ENCODE measurements at places on chromosomes 3 and 15.

DNA sequence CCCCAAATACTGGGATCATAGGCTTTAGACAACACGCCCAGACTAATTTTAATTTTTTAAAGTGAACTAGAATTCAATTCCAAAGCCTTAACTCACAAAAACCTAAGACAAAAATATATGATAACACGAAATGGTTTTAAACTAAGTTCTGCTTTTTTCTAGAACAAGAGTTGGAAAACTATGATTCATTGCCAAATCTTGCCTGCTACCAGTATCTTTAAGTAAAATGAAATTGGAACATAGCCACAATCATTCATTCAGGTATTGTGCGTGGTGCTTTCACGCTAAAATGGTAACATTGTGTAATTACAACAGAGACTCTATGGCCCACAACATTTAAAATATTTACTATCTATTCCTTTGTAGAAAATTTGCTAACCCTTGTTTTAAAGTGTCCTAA lies 488.0 kb upstream of the ZNF385D start:
- DNase-seq = no peak

DNA sequence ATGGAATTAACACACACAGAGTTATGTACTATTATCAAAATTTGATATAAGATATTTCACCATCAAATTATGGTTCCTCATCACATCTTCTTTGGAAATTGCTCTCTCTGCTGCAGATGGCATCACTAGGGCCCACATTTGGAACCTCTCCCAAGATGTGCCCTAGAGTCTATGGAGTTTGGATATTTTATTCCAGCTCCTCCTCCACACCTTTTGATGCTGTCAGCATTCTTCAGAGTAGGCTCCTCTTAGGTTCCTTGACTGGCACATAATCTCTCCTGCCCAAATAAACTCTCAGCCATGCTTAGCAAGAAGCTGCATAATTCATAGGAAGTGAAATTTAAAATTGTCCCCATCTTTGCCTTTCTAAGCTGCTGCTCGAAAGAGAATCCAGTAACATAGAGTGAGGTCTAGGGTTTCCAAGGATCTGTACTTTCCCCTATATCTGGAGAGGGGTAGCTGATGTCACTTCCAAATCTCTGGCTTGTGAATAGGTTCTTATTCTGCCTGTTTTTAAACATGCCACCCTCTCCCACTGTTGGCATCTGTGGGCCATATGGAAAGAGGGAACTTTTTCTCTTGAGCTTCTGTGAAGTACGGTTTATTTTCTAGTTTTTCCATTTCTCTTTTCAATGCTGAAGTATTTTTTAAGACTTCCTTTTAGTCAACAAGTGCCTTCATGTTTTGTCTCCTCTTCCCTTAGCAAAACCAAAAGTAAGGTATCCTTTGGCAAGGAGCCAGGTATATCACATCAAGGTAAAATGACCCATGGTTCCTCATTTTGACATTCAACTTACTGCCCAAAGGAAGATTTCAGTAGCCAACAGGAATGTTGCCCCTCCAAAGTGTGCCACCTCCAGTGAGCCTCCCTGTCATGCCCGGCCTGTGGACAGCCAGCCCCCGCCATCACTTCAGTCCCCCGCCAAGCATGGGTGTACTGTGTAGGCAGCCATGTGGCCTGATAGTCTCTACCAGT lies 75.3 kb upstream of the C2CD4B start:
- no peak for DNase-seq

GRCh38 chr15:94240480-94240879 lies 9.1 kb downstream of the MCTP2 start:
- no peak for DNase-seq

- DNase-seq = no peak
Observed at GRCh38 chr3:123409443-123410148, 39.3 kb downstream of the ADCY5 start.

GRCh38 chr15:77720655-77721054 lies 87.9 kb upstream of the LINGO1 start:
- DNase-seq = no peak

DNA sequence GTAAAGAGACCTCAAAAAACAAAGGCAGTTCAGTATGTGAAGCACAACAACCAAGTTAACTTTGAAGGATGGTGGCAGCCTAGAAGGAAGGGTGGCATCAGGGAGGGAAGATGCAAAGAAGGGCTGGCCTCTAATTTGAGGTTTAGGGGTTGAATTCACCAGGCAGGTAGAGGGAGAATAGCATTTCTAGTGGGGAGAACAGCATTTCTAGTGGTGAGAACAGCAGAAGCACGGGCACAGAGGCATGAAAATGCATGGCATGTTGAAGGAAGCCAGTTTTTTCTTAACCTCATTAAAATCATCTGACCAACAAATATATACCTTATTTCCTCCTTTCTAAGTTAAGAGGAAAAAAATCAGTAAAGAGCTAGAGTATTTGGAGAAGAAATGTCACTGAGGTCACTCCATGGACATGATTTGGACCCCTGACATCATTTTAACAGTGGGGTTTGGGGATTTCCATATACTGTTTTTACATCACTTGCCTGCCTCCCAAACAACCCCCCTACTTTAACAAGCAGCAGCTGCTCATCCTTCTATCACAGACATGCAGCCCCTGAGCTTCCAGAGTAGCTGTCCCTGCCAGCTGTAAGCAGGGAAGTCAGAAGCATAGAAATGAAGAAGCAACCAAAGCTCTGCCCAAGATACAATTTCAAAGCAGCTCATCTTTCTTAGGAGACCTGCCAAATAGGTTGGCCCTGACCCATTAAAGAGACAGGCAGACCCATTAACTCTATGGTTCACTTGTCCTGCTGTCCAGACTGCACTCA lies 2.4 kb upstream of the POPDC2 start:
- no peak for DNase-seq

- no peak for DNase-seq
Observed at GRCh38 chr3:10667269-10667668, 148.8 kb upstream of the SLC6A11 start.

GRCh38 chr15:51856714-51857380 lies 27.4 kb downstream of the TMOD3 start:
- DNase-seq = no peak

DNA sequence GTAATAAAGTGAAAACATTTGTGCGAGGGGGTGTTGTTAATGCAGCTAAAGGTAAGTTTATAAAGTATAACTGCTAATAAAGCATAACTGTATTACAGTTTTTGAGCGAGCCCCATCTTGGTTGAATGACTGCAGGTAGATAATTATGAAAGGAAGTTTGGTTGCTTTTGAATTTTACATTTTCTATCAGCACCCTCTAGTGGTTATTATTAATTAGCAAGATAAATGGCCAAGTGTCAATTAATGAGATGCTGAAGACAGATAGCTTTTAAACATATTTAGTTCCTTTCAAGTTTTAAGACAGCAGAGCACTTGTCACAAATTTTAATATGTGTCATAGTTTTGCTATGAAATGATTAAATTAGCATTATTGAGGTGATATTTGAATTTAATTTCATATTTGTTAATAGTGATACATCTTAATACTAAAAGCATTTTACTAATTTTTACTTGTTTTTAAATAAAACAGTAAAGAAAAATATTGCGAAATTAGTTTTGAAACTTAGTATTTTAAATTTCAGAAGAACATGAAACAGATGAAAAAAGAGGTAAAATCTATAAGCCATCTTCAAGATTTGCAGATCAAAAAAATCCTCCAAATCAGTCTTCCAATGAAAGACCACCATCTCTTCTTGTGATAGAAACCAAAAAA lies 15.1 kb downstream of the U2SURP start:
- no peak for DNase-seq

- no peak for DNase-seq
Observed at GRCh38 chr15:91553196-91553854, 300.2 kb upstream of the SLCO3A1 start.

DNA sequence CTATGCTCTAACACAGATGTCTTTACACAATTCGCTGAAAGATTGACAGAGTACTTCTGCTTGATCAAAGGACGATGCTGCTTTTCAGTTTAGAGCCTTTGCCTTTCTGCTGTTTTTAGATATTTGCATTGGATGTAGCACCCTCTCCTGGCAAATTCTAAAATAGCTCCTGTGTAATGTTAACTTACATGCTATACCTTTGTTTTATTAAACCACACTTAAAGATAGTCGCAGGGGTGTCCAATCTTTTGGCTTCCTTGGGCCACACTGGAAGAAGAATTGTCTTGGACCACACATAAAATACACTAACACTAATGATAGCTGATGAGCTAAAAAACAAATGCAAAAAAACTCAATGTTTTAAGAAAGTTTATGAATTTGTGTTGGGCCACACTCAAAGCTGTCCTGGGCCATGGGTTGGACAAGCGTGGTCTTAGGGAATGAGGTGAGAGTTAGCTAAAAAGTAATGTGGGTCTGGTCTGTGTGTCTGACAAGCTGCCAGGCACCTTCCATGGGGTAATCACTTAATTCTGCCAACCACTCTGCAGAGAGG lies 62.9 kb downstream of the ATG7 start:
- DNase-seq = no peak

- DNase-seq = no peak
Observed at GRCh38 chr3:16060358-16060852, 114.1 kb upstream of the GALNT15 start.

- no peak for DNase-seq
Observed at GRCh38 chr3:49519296-49519695, 35.0 kb upstream of the BSN start.

DNA sequence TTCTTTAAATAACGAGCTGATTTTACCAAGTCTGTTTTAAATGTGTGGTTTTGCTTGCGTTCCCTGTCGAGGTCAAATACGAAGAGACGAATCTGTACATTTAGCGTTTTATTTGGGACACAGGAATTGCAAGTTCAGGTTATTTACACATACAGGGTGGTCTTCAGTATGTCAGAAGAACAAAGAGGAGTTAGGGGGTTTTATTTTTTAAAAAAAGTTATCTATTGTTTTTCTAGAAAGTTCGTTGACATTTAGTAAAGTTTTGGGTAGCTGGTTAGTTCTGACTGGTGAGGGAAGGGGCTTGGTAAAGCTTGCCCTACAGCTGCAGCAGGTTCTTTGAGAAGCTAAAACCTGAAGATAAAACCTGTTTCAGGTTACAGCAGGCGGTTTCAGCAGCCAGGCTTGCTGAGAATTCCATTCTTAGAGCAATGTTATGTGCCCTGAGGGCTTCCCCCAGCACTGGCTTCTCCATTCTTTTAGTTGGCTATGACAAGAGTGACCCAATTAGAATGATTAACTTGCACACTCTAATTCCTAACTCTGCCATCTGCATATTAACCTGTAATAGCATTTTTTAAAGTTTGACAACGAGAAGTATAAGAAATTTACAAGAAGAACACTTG lies 815 bp upstream of the ZNF280D start:
- no peak for DNase-seq
